ENCODE measurements at places on chromosomes 3 and 15.
A peak's percentile ranks its signal among the peaks of the same experiment; 100 is the strongest.

DNA sequence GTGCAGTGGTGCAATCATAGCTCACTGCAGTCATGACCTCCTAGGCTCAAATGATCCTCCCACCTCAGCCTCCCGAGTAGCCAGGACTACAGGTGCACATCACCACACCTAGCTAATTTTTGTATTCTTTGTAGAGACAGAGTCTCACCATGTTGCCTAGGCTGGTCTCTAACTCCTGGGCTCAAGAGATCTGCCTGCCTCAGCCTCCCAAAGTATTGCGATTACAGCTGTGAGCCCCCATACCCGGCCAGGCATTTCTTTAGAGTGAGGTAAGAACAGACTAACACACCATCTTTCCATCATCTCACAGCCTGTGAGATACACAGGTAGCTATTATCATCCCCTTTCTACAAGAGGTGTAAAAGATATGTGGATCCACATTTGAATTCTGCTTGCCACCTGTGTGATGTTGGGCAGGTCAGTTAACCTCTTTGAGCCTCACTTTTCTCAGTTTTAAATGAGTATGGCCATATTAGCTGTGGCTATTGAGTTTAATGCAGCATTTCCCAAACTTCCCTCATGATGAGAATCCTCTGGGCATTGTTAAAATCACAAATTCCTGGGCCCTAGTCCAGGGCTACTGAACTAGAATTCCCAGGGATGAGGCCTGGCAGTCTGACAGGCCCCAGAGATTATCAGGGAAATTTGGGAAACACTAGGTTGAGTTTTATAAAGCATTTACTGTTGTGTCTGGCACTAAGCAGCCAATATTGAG is 46.0 kb downstream of the ANP32A start:
- DNase-seq = no peak
- H3K4me1 ChIP-seq = no peaks in the 10 kb centered on the region
- peaks cover 3% of the 10 kb centered on the region for H3K36me3 ChIP-seq
- H3K4me3 ChIP-seq = no peak overlapping the region
- no peak overlapping the region for H3K27ac ChIP-seq
- no peaks in the 10 kb centered on the region for H3K27me3 ChIP-seq

DNA sequence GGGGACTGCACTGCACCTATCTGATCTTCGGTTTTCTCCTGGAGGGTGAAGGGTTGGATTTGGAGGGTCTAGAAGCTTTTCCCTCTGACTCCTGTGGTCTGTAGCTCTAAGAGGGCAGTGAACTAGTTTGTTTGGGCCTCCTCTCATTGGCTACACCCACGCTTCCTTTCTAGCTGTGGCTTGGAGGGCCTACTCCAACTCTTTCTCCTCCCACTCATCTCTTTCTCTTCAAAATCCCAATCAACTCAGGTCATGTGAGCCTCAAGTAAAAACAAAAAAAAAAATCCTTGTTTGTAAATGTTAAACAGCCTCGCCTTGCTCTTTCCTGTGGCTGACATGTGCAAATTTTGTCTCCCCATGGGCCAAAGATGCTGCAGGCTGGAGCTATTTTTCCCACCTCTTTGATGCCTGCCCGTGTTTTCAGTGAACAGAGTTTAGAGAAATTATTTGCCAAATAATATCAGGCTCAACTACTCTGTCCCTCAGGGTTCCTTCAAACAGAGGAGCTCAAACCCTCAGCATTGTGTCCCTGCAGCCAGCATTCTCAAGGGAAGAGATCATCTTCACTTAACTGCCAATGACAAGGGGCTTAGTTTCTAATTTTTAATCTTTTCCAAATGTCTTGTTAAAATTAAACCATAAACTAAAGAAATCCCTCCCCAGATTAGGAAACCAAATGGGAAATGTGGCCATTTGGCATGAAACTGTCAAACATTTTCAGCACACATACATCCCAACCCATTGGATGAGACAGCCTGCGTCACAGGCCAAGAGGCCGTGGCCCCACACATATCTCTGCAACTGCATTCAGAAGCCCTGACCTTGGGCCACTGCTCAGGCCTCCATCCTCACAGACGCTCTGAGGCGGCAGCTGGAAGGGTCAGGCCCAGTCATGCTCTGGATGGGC is 114.8 kb upstream of the THBS1 start:
- no peaks in the 10 kb centered on the region for H3K4me1 ChIP-seq
- no peaks in the 10 kb centered on the region for H3K36me3 ChIP-seq
- H3K27me3 ChIP-seq = peaks cover 14% of the 10 kb centered on the region
- H3K4me3 ChIP-seq = no peak overlapping the region
- H3K27ac ChIP-seq = no peak overlapping the region
- DNase-seq = no peak

- H3K27me3 ChIP-seq = no peaks in the 10 kb centered on the region
- no peak for DNase-seq
- peaks cover 2% of the 10 kb centered on the region for H3K36me3 ChIP-seq
- H3K27ac ChIP-seq = no peak overlapping the region
- no peak overlapping the region for H3K4me3 ChIP-seq
Observed at GRCh38 chr3:100125161-100125938, 11.0 kb upstream of the FILIP1L start.

DNA sequence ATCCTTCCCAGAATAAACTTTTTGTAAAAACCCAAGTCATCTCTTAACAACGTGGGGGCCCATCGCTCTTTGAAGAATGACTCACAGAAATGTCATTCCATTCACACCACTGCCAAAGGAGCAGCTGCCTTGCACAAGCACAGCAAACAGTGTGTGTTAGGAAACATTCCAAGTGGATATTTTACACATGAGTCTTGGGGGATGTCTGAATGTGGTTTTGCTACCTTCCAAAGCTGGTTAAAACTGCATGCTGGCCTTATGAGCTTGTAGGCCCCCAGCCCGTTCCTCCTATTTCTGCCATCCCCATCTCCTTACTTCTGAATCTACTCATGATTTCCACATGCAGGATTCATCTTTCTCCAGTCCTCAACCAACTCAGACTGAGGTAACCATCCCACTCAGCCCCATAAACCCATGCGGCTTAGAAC is 130.8 kb downstream of the CPNE4 start:
- H3K27ac ChIP-seq = no peak overlapping the region
- no peaks in the 10 kb centered on the region for H3K27me3 ChIP-seq
- no peak overlapping the region for H3K4me3 ChIP-seq
- H3K36me3 ChIP-seq = no peaks in the 10 kb centered on the region
- H3K4me1 ChIP-seq = no peaks in the 10 kb centered on the region

- H3K36me3 ChIP-seq = no peaks in the 10 kb centered on the region
- H3K27ac ChIP-seq = no peak overlapping the region
- DNase-seq = no peak
- no peak overlapping the region for H3K4me3 ChIP-seq
Observed at GRCh38 chr3:161969867-161970266, 473.3 kb downstream of the OTOL1 start.

- no peaks in the 10 kb centered on the region for H3K36me3 ChIP-seq
- H3K4me3 ChIP-seq = no peak overlapping the region
- peaks cover 19% of the 10 kb centered on the region for H3K27me3 ChIP-seq
Observed at GRCh38 chr3:46725621-46726314, 8.1 kb upstream of the PRSS50 start.

- H3K4me1 ChIP-seq = peaks cover 24% of the 10 kb centered on the region
- no peak for DNase-seq
- H3K27ac ChIP-seq = no peak overlapping the region
- no peaks in the 10 kb centered on the region for H3K27me3 ChIP-seq
- H3K36me3 ChIP-seq = no peaks in the 10 kb centered on the region
- no peak overlapping the region for H3K4me3 ChIP-seq
Observed at GRCh38 chr3:15367059-15367458, 34.7 kb upstream of the SH3BP5 start.

DNA sequence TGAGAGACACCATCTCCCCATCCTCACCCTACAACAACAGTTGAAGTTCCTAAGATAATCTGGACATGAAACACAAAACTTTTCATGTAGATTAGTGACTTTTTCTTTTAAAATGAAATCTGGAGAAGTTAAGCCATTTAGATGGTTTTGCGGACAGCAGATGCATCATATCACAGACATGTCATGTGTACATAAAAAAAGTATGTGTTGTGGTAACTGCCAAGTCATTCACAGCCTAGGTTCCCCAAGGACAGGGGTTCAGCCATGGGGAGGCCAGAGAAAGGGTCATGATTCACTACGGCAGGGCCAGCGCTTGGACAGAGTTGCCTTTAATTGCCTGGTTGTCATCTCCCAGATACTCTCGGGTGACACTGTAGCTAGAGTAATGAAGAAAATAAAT is 163.2 kb downstream of the PDZRN3 start:
- no peaks in the 10 kb centered on the region for H3K36me3 ChIP-seq
- no peak overlapping the region for H3K4me3 ChIP-seq
- no peaks in the 10 kb centered on the region for H3K4me1 ChIP-seq
- no peak overlapping the region for H3K27ac ChIP-seq
- H3K27me3 ChIP-seq = no peaks in the 10 kb centered on the region
- DNase-seq = no peak

DNA sequence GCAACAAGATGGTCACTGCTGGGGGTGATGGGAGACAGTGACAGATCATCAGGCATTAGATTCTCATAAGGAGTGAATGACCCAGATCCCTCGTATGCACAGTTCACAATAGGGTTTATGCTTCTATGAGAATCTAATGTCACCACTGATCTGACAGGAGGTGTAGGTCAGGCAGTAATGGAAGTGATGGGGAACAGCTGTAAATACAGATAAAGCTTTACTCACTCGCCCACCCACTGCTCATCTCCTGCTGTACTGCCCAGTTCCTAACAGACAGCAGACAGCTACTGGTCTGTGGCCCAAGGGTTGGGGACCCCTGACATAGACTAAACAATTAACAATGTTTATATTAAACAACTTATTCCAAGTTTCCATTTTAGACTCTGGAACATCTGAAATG is 25.4 kb downstream of the IFT80 start:
- H3K4me1 ChIP-seq = no peaks in the 10 kb centered on the region
- no peak overlapping the region for H3K27ac ChIP-seq
- H3K4me3 ChIP-seq = no peak overlapping the region
- H3K27me3 ChIP-seq = no peaks in the 10 kb centered on the region
- H3K36me3 ChIP-seq = peaks cover 13% of the 10 kb centered on the region
- no peak for DNase-seq

- H3K4me3 ChIP-seq = peak overlapping the region; percentile 65
- H3K27me3 ChIP-seq = no peaks in the 10 kb centered on the region
- H3K27ac ChIP-seq = peak overlapping the region; percentile 96
- peaks cover 87% of the 10 kb centered on the region for H3K4me1 ChIP-seq
- DNase-seq = no peak
Observed at GRCh38 chr15:78037328-78037727, 40.2 kb downstream of the TBC1D2B start.

GRCh38 chr15:98614681-98615080 is 33.7 kb upstream of the IGF1R start:
- DNase-seq = no peak
- no peak overlapping the region for H3K4me3 ChIP-seq

DNA sequence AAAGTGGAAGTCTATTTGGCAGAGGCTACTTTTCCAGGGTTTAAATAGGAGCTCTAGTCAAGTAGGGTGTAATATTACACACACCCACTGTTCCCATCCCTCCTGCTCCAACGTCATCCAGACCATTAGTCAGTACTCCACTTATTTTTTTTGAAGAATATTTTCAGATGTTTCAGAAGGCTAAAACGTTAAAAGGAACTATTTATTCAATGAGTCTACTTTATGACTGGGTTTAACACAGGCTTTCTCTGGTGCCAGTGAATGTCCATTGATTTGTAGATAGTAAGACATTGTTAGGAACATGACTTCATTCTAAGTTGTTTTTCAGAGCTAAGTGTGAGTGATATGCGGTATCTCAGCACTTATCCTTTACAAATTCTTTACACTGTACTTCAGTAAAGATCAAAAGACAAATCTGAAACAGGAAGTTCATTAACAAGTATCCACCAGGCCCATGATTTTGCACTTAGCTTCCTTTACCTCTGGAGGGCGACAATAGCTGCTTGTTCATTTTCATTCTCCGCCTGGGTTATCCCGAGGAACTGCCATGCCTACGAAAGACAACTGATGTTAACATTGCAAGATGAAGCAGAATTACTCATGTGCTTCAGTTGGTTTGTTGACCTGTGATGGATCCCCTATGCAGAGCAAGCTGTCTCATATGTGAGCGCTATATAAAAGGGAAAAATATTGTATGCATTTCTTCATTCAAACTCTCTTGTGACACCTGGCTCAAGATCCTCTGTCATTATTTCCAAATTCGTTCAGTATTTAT is 158.7 kb downstream of the USP13 start:
- H3K27ac ChIP-seq = no peak overlapping the region
- no peaks in the 10 kb centered on the region for H3K36me3 ChIP-seq
- no peaks in the 10 kb centered on the region for H3K27me3 ChIP-seq
- no peaks in the 10 kb centered on the region for H3K4me1 ChIP-seq
- DNase-seq = no peak

DNA sequence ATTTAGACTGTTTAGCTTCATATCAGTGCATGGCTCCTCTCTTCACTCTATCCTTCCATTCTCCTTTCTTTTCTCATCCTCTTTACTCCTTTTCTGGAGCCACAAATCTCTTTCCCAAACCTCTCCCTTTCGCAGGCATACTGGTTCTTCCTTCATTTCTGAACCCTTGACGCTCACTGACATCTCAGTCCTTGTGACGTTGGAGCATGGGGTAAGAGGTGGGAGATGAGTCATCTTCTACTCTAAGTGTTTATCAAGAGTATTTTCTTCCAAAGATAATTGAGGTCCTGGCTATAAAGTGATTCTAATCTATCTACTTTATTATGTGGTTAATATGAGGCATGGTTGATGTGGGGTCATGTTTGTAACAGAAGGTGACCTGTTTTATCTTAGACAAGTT is 414.2 kb downstream of the AGBL1 start:
- H3K4me3 ChIP-seq = no peak overlapping the region
- H3K4me1 ChIP-seq = no peaks in the 10 kb centered on the region
- DNase-seq = no peak

GRCh38 chr15:38477637-38478036 is 23.7 kb downstream of the FAM98B start:
- H3K36me3 ChIP-seq = peaks cover 18% of the 10 kb centered on the region
- no peaks in the 10 kb centered on the region for H3K27me3 ChIP-seq
- H3K4me1 ChIP-seq = peaks cover 11% of the 10 kb centered on the region
- DNase-seq = no peak
- H3K4me3 ChIP-seq = no peak overlapping the region
- no peak overlapping the region for H3K27ac ChIP-seq

GRCh38 chr15:25514522-25514921 is 75.7 kb upstream of the UBE3A start:
- H3K4me1 ChIP-seq = no peaks in the 10 kb centered on the region
- peaks cover 6% of the 10 kb centered on the region for H3K27me3 ChIP-seq

DNA sequence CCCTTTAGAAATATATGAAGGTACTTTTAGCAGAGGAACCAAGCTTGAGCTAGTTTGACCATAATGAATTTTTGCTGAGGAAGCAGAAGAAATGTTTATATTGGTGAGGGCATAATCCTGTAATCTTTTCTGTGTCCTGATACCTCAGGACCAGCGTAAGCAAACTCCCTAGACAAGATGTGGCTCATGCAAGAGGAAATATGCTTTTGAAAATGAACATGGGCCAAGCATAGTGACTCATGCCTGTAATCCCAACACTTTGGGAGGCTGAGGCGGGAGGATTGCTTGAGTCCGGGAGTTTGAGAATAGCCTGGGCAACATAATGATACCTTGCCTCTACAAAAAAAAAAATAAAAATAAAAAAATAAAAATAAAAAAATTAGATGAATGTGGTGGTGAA is 78.5 kb downstream of the PPARG start:
- peaks cover 25% of the 10 kb centered on the region for H3K27me3 ChIP-seq
- no peaks in the 10 kb centered on the region for H3K36me3 ChIP-seq
- DNase-seq = no peak
- H3K4me1 ChIP-seq = peaks cover 8% of the 10 kb centered on the region
- no peak overlapping the region for H3K27ac ChIP-seq
- H3K4me3 ChIP-seq = no peak overlapping the region
